ENCODE measurements at places on chromosomes 4 and X.

DNA sequence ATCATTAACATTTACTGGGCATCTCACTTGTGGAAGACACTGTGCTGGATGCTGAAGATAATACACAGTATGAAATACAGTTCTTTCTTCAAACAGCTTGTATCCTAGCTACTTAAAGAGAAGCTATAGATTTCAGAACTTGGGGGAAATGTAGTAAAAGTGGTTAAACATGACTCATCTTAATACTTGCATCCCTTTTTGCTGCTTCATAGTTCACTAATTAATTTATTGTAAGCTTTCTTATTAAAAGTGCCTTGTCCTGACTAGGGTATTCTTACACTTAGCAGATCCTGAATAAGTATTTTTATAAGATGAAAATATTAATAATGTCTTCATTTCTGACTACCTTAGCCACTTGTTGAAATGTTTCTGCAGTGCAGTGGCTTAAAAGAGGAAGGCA, 132.8 kb upstream of the STIM2 start:
- DNase-seq = no peak

DNA sequence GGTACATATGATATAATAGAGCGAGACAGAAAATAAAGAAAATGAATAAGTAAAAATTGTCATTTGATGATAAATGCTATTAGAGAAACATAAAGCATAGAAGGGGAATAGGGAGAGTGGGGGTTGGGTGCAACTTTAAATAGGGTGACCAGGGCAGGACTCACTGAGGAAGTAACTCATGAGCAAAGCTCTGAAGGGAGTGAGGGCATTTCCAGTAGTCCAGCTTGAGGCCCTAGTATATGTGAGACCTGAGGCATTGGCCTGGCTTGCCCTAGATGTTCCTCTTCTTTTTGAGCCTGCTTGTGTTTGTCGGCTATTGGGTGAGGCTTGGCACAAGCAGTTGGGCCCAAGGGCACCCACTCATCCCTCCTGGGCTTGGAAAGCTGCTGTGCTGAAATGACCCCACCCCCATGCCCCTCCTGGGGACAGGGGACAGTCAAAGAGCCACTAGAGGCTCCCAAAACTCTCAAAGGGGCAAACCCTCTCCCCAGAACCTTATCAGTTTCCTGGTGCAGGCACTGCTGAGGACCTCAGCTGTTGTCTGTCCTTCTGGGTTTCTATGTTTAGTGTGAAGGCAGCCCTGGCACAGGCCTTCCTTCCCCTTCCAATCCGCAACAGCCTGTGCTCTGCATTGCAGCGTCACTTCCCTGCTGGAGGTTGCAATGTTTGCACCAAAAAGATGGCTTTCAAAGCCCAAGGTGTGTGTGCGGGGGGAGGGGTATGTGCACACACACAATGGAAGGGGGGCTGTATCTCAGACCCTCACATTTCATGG, 40.1 kb downstream of the APLN start:
- no peak for DNase-seq

DNA sequence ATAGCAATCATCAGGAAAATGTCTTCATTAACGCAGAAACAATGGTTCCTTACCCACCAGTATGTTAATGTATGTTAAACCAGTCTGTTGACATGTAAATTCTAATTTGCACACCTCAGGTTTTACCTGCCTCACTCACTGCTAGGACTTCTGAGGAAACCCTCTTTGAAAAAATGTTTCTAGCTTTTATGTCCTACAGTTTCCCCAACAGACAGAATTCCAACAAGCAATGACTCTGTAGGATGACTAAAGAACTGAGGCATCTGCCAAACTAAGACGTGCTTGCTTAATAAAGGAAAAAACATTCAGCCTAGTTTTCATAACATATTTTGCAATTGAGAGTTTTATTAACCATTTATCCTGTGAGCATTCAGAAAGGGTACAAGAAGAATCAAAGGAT, 20.6 kb upstream of the SOX3 start:
- DNase-seq = no peak

DNA sequence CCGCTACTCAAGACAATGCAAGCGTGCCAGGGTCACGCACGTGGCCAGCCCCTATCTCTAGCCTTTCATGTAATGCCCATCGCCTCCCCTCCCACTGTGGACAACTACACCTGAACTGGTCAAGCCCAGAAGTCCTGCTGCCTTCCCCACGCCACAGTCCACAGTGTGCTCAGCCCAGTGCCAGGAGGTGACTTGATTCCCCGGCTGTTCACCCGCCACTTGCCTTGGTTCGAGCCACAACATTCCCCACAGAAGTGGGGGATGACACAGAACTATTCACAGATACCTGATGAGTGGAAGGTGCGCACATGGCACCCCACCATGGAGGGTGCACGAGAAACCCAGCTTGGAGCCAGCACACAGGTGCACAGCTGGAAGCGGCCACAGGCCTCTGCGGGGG, 6.8 kb downstream of the ARHGAP4 start:
- no peak for DNase-seq

GRCh38 chr4:76781698-76782595, 116.0 kb downstream of the SOWAHB start:
- DNase-seq = no peak

DNA sequence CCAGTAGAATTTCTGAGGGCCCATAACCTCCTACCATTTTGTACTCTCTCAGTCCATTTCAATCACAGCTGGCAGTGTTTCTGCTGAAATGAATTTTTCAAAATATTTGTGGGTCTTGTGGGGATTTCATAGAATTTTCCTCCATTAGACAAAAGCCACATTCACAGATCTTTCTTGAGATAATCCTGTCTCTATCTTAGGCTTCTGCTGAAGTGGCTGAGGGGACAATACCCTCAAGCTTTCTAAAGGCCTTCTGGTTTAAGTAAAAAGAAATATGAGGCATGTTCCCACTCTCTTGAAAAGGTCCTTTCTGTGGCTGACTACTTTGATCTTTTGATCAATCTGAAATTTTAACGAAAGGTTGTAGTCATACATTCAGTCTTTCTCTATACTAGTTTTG, 1930.0 kb upstream of the AGA start:
- no peak for DNase-seq

GRCh38 chr4:73234712-73235111, 23.9 kb downstream of the ANKRD17 start:
- DNase-seq = no peak

DNA sequence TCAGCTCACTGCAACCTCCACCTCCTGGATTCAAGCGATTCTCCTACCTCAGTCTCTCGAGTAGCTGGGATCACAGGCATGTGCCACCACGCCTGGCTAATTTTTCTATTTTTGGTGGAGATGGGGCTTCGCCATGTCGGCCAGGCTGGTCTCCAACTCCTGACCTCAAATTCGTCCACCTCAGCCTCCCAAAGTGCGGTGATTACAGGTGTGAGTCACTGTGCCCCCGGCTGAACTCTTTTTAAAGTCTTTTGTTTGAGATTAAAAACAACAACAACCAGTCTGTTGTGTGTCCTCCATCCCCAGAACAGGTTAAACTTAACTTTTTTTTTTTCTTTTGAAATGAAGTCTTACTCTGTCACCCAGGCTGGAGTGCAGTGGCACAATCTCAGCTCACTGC, 36.3 kb upstream of the RBPJ start:
- DNase-seq = no peak

- DNase-seq = no peak
Measured at GRCh38 chr4:155426953-155427352, 50.2 kb upstream of the MAP9 start.
